ENCODE measurements at places on chromosomes 6 and 20.

GRCh38 chr6:89566930-89567629 lies 71.5 kb downstream of the LYRM2 start:
- DNase-seq, result no peak

- DNase-seq, result no peak
Observed at GRCh38 chr20:59568509-59569024, 35.8 kb upstream of the PHACTR3 start.

DNA sequence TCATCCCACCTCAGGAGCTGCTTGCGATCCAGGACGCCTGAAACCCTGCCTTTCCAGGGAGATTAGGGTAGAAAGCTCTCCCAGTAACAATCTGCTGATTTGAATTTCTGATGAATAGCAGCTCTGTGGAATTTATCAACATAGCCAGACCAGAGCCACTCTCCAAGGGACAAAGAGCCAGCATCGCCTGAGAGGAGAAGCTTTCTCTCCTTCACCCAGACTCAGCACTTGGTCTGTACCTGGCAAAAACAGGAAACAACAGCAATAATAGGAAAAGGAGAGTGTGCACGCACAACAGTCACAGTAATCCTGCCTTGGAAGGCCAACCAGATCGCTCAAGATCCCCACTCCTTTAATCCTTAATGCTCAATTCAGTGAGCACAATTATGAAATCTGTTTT lies 22.3 kb upstream of the ROS1 start:
- DNase-seq, result no peak

DNA sequence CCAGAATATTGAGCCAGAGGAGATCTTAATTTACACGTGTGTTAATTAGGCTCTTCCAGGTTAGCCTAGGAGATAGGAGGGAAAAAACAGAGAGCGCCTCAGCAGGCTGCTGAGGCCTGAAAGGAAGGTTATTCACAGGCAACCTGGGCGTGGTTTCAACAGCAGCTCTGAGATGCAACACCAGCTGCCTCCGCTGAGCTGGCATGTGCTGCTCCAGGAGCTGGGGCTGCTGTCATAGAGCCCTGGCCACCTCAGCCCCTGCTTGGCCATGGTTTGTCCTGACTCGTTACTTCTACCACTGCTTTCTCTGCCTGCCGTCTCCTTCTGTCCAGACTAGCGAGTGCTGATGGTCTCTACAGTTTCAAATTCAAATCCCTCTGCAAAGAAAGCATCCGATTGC lies 32.4 kb upstream of the RPP40 start:
- DNase-seq, result no peak

GRCh38 chr20:56750430-56750829 lies 121.3 kb downstream of the TFAP2C start:
- DNase-seq, result no peak

- DNase-seq, result no peak
Observed at GRCh38 chr6:122726649-122727048, 52.9 kb upstream of the FABP7 start.

GRCh38 chr6:11654876-11655275 lies 117.3 kb downstream of the TMEM170B start:
- no peak for DNase-seq

DNA sequence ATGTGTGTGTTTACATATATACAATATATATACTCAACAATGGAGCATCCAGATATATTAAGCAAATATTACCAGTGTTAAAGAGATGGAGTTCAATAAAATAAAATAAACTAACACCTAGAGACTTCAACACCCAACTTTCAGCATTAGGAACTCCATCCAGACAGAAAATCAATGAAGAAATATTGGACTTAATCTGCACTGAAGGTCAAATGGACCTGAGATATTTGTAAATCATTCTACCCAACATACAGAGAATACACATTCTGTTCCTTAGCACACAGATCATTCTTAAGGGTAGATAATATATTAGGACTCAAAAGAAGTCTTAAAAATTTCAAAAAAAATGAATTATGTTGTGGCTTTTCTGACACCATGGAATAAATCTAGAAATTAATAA lies 832.3 kb upstream of the ADGRB3 start:
- no peak for DNase-seq

- no peak for DNase-seq
Observed at GRCh38 chr20:12111431-12112088, 193.9 kb downstream of the BTBD3 start.
